Small intestine (tissue), 16 donors: ENCODE measurements at places on chromosomes 6 and 20. TPM values are rescaled to one million over a fixed set of nuclear protein-coding genes. Genes with fewer than 3 reads are reported as not detected.

The BEND6 gene
- 0.34 TPM for polyA plus RNA-seq

The FERMT1 gene
- 25.2 TPM for polyA plus RNA-seq

DNA sequence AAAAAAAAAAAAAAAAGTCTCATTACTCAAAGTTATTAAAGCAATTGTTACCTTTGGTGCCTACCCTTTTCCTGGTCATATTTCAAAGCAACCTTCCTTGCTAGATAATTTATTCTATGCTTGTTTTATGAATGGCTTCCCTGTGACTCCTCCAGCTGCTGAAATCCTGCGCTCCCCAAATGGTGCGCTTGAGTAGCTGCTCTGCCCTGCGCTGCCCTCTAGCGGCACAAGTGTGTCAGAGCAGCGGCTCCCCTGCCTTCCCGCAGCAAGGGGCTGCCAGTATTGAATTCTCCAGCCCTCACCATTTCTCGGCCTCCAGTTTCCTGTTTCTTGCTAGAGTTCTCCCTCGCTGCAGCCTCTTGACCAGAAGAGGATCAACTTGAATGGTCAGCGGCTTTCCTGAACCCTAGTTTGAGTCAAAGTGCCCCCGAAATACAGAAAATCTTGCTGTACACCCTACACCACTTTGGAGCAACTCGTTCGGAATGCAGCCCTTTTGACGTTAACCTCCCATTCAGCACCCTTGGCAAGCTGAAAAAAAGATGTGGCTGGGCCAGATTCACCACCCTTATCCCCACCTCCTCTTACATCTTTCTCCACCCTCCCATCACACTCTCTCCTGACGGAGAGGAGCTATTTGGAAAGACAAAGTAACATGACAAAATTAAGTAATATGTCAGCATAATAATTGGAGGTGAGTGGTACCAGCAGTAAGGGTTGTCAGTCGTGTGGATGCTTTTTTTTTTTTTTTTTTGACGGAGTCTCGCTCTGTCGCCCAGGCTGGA, 60.4 kb upstream of the KLHL31 start:
- DNase-seq: peak; percentile 75

DNA sequence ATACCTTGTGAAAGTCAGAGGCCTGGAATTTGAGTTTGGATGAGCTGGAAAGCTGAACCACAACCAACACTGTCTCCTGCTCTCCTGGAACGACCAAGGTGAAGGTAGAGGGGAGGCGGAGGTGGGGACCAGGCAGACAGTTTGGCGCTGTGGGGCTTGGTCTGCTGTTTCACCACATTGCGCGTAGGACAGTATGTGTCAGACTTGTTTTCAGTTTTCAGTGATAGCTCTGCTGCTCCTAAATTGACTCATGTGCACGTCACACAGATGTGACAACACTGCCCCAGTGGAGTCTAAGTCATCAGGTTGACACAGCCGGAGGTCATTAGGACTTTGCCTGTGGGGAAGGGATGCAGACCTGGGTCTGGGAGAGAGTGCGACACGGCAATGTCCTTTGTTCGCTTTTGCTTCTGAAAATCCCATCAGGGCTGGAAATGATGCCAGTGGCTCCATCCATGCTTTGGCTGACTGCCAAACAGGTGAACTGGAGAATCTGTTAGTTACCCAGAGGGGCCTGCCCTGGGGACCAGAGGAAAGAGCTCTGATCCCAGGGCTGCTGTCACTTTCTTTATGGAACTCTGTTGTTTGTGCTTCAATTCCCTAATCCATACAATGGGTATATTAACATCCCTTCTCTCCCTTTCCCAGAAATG, 255.5 kb downstream of the CDC5L start:
- no peak for DNase-seq

DNA sequence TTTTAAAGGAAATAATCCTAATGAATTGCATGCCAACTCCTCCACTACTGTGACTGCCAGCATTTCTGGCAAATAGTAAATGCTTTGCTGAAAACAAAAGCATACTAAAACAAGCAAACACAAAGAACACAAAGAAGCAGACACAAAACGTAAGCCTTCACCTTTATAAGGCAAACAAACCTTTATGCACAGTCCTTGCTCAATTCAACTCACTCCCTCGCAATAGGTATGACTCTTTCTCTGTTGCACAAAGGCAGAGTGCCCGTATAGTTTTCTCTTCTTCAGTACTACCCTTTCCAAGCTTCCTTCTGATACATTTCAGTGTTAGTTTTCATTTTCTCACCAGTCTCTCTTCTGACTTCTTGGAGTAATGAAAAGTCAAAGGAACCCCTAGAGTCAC, 63.9 kb downstream of the PDE10A start:
- no peak for DNase-seq

- no peak for DNase-seq
Observed at GRCh38 chr6:722608-723007, 29.7 kb upstream of the EXOC2 start.

DNA sequence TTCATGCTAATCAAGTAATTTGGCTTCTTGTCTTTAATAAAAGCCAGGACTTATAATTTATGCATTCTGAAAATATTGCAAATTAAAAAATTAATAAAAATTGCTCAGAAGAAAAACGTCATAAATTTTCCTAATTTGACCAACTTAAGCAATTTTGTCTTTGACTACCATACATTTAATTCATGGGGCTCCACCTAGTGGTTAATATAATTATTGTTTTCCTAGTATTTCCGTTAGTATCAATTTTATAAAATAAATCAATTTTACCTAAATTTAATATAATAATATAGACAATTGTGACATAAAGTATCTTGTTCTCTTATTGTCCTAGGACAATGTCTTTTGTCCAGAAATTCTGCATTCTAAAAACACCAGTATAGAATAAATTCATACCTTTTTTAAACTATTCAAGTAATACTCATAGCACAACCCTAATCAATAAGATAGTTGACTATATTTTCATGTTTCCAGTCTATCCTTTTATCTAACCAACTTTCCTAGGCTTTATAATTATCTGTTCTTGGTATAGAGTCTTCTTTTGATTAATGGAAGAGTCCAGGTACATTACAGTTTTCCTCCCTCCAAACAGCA, 319.9 kb downstream of the TRDN start:
- DNase-seq: no peak
